Hepatic stellate cell (primary cell): ENCODE measurements at places on chromosomes 7 and 10.
A peak's percentile ranks its signal among the peaks of the same experiment; 100 is the strongest.

- peak; percentile 51 for DNase-seq
These were observed 62.6 kb downstream of the ADK start for GRCh38 chr10:74213571-74214162.

DNA sequence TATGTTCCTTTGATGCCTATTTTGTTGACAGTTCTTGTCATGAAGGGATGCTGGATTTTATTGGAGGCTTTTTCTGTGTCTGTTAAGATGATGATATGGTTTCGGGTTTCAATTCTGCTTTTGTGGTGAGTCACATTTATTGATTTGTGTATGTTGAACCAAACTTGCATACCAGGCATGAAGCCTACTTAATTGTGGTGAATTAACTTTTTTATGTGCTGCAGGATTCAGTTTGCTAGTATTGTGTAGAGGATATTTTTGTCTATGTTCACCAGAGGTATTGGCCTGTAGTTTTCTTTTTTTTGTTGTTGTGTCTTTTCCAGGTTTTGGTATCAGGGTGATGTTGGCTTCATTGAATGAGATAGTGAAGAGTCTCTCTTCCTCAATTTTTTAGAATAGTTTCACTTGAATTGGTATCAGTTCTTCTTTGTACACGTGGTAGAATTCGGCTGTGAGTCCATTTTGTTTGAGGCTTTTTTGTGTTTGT lies 345.9 kb downstream of the KIF20B start:
- no peak for DNase-seq

DNA sequence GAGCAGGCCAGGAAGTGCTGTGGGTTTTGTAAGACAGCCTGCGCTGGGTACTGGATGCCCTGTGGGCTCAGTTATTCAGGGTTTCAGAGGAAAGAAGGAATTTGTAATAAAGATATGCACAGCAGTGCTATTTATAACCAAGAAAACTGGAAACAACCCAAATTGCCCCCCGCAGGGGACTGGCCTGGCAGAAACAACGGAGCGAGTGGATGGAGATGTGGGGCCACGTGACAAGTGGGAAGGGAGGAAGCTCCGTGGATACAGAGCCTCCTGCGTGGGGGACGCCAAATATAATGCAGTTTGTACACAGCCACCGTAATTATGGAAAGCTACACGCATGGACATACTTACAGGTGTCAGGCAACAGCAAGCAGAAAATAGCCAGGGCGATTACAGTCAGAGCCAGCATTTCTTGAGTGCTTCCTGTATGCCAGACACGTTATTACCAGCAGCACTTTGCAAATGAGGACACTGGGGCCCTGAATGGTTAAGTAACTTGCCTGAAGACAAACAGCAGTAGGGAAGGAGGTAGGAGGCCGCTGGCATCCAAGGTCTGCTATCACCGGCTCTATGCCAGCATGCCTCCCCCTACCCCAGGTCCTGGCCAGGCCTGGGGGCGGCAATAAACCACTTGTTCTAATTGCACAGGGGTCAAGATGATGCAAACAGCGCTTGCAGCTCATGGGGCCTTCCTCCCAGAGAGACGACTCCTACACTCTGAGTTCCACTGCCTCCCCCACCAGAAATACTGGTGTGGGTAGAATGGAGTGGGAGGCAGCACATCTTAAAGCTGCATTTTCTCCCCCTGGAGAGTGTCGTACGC lies 8.7 kb upstream of the CAMK2B start:
- no peak for DNase-seq

DNA sequence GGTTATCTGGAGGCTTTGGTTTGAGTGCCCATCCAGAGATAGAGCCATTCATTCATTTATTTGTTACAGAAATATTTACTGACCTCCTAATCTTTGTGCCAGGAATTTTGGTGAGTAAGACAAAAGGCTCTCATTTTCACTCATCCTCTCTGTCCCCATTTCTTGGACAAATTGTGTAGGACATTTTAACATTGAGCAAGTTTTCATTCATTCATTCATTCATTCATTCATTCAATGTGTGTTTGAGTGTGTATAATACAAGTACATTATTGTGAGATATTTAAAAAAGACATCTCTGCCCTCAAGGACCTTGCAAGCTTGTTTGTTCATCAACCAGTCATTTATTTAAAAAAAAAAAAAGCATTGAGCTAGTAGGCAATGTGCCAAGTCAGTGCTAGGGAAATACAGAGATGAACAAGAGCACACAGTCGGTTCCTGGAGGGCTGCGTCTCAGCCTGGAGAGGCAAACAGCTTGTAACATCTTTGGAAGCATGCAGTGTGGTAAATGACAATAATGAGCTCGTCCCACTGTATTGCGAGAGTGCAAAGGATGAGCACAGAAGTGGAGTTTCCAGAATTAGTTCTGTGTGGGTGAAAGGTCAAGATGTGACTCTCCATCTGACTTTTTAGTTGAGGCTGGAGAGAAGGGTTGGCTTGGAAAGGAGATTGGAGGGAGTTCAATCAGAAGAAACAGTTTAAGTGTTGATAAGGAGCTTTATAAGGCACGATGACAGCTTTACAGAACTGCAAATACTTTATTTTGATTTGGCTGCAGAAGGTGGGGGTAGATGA lies 50.5 kb upstream of the HBP1 start:
- DNase-seq = no peak

DNA sequence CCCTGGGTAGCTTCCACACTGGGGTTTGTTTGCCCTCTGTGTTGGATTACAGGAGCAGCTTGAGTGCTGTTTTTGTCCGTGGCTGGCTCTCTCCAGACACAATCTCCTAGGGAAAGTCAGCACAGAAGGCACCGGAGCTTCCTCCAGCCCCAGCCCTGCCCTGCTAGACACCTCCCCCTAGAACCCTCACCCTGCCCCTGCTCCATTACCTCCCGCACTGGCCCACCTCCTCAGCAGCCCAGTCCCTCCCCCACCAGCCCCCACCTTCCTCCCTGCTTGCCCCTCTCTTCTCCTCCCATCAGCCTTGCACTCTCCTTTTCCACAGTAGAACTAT lies 130.5 kb downstream of the ADCY1 start:
- no peak for DNase-seq

GRCh38 chr7:137304624-137305235 lies 38.8 kb downstream of the PTN start:
- no peak for DNase-seq

DNA sequence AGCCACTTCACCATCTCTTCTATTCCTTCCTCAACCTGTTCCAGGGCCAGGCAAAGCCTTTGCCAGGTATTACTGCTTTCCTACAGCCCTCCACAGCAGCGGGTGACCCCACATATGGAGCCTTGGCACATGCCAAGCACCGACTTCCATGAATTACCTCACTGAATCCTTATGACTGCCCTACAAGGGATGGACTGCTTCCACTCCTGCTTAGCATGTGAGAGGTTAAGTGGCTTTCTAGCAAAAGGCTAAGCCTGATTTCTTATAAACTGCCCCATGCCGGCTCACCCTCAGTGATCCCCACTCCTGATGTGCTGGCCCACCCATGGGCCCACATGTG lies 44.0 kb upstream of the PDLIM1 start:
- DNase-seq = peak; percentile 9

- DNase-seq = no peak
These were observed 1094.0 kb upstream of the LRRN3 start for GRCh38 chr7:109996927-109997326.

DNA sequence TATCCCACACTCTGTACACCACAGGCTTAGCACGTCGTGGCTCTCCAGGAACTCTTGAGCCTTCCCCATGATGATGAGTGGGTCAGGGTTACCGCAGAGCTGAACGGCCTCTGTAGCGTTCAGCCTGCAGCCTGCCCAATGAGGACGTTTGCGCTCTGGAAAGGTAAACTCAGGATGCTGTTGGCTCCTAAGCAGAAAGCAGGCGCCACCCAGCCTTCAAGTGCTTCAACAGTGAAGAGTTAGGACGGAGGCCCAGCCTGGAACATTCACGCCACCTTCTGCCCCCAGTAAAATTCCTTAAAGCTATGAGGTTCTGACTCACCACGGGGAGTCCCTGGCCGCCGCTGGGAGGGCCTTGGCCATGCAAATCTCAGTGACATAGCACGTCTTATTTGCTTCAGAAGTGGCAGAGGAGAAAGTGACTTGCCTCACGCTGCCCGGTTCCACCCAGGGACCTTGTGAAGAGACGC lies 161.5 kb upstream of the SH2B2 start:
- DNase-seq = peak; percentile 53

GRCh38 chr7:27165089-27165995 lies at the start of gene HOXA9:
HOXA9 (minus strand) TSS chr7:27165537; CDS start chr7:27165457, 80 bp downstream.
- no peak for DNase-seq

DNA sequence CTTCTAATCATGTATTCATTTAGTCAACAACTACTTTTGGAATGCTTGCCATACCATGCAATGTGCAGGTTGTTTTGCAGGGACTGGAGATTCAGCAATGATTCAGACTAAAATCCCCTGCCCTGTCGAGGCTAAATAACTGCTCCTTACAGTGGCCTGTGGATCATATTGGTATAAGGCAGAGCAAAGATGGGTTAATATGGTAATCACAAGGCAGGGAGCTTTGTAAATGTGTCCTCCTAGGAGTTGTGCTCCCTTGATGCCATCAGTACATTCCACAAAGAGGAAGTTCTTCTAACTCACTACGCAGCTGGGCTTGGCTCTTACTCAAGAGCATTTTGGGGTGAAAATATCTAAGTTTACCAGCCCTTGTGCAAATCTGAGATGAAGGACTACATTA lies 614 bp upstream of the IFIT2 start:
- no peak for DNase-seq

DNA sequence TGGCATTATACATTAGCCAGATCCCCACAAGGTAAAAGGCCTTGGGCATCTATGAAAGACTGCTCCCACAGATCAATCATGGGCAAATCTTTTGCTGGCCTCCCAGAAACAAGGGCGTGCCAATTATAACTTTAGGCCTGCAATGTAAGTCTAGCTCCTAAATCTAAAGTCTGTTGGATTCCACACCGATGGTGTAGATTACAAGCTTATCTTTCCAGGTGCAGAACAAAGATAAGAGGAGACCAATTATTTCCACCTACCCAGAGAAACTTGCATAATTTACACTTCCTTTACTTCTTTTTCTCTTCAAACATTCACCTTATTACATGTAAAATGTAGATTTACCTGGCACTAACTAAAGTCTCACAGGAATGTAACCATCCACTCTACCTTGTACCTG lies 713.1 kb downstream of the SUGCT start:
- DNase-seq = no peak

- DNase-seq = no peak
These were observed 61.8 kb upstream of the TRIL start for GRCh38 chr7:29019896-29020295.

GRCh38 chr10:17751781-17752445 lies at the start of gene TMEM236:
TMEM236 (plus strand) TSS chr10:17752201; CDS start chr10:17752296, 95 bp downstream.
- no peak for DNase-seq

- DNase-seq = no peak
These were observed 11.1 kb downstream of the CALY start for GRCh38 chr10:133325440-133326222.

DNA sequence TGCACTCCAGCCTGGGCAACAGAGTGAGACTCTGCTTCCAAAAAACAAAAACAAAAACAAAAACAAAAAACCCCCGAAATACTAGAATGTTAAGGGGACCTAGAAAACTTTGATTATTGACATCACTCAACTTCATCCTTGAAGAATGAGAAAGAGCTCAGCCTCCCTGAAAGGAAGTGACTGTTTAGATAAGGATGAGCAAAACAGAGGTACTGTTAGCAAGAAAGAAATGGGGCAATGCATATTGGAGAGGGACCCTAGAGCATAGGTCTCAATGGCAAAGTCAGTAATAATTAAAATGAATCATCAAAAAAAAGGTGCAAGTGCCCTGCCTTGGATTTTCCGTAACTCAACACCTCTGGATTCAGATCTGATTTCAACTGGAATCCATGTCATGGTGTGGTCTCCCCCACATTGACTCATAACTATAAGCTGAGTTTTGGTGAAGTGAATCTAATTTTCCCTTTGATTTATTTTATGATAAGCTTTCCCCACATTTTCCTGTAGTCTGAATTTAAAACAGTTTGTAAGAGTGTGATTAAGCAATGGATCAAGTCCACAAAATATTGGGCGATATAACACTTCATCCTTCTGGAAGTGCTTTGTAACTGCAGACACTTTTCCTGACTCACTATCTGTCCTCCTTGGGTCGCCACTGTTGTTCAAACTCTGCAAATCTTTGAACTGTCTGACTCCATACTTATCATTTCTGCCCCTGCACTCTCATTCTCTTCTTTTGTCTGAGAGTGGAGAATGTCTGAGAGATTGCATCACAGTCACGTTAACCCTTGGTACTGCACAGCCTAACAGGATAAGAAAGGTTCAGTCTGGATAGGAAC lies 224.8 kb upstream of the LYZL1 start:
- DNase-seq = no peak

GRCh38 chr10:35451151-35452016 lies 115.1 kb downstream of the CCNY start:
- peak; percentile 32 for DNase-seq

GRCh38 chr10:114492351-114493037 lies 88.2 kb upstream of the AFAP1L2 start:
- no peak for DNase-seq

DNA sequence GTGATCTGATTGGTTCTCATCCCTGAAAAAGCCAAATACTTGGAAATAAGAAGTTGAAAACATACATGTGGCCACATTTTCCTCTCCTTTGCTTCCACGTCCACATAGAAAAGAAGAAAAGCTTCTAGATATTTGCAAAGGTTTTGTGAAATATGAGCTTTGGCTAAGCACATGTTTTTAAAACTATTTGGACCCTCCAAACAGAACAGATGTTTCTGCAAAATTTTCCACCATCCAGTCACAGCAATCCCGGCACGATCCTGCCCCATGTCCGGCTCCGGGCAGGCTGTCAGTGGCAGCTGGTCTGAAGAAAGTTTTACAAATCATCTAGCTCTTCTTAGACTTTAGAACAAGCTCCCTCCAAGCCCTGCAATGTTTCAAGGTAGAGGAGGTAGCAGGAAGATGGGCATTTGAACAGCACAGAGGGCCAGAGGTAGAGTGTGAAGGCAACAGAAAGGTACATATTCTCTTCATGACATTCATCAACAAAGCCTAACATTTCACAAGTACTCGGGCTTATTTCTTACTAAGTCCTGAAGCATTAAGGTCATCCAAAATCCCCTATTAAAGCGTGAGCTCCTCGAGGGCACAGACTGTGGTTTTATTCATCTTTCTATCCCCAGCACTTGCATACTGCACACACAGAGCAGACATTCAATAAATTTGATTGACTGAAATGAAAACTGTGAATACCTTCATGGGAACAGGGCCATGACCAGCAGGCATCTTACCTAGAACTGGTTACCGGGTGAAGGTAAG lies 110.1 kb downstream of the JAZF1 start:
- no peak for DNase-seq
